ENCODE measurements at places on chromosomes 6 and 20.

DNA sequence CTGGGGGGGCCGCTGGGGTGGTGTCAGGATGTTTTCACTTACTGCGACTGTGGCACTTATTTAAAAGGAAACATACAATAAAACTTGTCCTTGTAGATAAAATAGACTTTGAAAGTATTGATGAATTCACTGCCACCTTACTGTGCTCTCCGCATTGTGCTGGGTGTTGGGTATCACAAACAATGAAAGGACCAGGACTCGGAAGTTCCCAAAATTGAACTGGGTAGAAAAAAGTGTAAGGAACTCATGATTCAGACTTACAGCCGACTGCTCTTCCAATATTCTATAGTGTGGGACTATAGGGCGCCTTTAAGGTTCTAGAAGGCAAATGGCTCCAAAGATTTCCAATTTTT lies 32.1 kb upstream of the ID4 start:
- DNase-seq: peak; percentile 61

DNA sequence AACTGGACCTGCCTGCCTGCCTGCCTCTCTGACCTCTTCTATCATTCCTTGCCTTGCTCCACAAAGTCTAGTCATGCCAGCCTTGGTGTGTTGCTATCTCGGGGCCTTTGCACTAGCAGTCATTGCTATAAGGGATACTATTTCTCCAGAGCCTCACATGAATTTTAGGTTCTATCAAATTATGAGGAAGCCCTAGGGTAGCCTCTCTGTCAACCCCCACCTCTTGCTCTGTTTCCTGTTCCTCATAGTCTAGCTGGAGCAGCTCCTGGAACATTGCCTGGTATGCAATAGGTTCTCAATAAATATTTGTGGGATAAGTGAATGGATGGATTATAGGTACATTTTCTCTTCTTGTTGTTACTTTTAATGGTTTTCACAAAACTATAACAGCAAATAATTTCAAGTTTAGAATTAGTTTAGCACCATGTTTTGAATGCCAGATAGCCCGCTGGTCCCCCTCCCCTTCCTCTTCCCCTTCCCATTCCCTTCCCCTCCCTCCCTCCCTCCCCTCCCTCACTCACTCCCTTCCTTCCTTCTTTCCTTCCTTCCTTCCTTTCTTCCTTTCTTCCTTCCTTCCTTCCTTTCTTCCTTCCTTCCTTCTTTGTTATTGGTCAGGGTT lies 46.9 kb upstream of the DTNBP1 start:
- no peak for DNase-seq

DNA sequence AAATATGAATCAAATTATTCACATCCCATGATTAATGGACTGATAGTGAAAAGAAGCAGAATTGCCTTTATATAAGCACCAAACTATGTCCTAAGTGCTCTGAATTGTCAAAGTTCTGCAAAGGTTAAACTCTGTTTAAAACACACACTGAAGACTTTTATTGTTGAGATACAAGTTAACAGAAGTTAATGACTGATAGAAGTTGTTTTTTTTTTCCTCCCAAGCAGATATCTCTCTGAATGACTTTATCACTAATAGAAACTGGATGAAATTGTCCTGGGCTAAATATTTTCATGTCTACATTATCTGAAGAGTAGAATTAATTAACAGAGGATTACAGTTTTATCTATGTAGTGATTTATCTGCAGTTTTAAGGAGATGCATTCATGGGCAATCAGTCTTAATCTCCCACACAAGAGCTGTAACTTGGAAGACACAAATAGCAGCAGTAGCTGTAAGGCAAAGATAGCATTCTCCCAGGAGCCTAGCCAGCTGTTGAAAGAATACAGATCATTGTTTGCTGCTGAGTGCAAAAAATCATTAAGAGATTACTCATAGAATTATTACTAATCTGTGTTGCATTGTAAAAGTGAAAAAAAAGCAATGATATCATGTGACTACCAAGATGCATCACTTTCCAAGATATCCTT lies 49.9 kb downstream of the BMP5 start:
- peak; percentile 64 for DNase-seq

DNA sequence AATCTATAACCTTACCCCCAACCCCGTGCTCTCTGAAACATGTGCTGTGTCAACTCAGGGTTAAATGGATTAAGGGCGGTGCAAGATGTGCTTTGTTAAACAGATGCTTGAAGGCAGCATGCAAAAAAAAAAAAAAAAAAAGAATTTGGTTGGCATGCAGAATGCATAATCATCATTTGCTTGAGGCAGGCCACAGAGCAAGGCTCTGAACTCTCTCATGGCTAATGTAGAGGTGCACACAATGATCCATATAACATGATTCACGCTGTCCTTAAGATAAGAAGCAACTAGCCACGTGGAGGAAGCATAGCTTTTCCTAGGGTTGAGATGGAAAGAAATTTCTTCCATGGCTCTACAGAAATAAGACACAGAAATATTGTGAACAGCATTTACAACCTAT lies 27.6 kb upstream of the RPN2 start:
- no peak for DNase-seq

DNA sequence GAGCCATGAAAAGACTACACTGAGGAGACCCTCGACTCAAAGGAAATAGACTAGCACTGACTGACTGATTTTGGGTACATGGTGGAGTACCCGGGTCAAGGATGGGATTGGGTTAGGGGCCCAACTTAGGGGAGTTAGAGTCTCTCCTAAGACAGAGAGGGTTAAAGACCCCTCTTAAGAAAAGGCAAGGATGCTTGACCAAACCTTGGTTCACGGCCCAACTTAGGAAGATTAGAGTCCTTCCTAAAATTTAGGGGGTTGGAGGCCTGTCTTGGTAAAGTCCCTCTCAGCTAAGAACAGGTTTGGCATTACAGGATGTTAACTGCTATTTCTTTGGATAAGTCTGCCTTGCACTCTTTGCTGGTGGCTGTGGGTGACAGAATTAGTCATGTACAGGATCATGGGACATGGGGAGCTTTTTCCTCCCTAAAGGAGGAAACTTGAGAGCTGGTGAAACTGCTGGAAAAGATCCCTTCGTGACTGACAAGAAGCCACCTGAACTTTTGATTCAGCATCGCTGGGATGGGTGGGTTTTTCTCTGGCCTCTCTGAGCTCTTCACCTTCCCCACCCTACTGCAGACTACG lies 12.3 kb upstream of the SLC22A16 start:
- DNase-seq: no peak

- DNase-seq: no peak
Observed at GRCh38 chr20:24782301-24782700, 166.8 kb upstream of the CST7 start.

- DNase-seq: no peak
Observed at GRCh38 chr6:25290306-25291060, 11.3 kb downstream of the CARMIL1 start.

DNA sequence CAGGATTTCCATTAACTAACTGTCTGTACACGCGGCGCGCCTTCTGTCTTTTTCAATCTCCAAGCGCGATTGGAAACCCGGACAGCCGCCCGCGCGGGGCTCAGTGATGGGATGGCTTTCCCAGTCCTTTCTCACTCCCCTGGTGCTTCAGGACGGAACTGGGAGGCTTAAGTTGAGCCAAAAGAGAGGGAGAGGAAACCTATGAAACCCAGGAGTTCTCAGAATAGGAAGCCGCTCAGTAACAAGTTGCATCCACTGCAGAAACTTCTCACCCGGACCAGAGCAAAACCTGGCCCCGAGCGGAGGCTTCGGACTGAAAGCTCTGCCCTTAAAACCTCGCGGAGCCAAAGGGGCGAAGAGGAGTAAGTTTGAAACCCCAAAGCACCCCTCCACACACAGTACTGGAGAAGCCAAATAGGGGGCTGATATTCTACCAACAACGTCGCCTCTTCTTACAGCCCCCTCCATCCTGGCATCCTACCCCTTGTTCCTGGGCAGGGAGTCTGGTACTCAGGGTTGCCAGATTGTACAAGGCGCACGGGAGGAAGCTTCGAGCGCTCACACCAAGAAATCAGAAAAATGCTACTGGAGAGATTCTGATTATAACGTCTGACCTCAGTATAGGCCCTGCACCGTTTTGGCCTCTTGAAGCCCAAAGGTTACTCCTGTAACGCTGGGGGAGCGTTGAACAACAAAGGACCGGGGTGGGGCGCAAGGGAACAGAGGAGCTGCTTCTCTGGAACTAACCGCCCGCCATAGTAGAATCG lies 906 bp upstream of the COL12A1 start:
- DNase-seq: no peak

- DNase-seq: peak; percentile 59
Observed at GRCh38 chr20:13800728-13801134, 15.9 kb downstream of the NDUFAF5 start.

GRCh38 chr6:126804332-126805064 lies 314.0 kb upstream of the RSPO3 start:
- peak; percentile 61 for DNase-seq

DNA sequence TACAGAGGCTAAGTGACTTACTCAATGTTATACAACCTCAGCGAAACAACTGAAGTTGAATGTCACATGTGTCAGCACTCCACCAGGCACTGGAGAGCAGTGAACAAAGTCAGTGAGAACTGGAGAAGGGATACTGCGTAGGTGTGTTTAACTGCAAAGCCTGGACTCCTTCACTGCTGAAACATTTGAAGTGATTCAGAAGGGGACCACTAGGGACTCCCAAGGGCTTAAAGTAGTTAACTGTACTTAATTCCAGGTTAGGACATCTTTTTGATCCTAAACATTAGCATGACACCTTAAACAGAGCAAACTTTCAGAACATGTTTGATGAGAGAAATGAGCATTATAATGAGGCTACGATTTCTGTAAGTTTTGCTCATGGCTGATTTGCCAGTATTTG lies 45.0 kb upstream of the ZBTB24 start:
- DNase-seq: no peak

DNA sequence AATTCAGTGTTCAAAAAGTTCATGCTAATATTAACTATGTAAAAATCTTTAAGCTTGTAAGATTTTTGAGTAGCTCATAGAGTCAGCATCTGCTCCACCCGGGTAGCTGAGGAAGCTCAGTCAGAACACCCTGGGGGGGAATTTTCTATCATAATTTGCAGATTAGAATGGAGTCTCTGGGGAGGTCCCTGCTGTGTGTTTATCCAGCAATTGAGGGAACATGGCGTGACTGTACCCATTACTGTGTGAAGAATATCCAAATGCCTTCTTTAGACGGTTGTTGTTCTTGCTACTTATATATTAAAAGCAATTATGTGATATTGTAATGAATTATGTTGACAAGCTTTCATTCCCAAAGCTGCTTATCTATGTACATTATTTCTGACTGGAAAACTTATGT lies 64.8 kb downstream of the AIG1 start:
- peak; percentile 92 for DNase-seq

- DNase-seq: peak; percentile 94
Observed at GRCh38 chr6:136613477-136613876, 63.3 kb upstream of the MAP7 start.

DNA sequence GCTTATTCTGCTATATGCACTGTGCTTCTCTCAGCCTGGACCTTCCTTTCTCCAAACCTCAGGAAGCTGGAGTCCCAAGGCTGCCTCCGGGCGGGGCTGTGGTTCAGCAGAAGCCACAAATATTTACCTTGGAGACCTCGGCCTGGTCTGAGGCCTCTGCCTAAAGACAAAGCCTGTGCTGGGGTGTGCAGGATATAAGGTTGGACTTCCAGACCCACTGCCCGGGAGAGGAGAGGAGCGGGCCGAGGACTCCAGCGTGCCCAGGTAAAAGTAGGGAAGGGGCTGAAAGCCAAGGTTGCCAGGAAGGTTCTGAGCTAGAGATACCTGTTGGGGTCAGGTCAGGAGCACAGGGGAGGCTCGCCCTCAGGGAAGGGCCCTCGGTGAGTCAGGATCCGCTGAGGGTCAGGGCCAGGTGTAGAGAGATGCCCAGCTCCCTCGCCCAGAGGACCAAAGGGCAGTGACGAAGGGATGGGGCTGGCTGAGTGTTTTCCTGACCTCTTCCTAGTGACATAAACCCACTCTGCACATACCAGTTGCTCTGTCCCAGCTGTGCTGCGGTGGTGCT lies at the start of gene BPIFB1:
BPIFB1 (plus strand) TSS at position 224 of the 565 bp plus-strand sequence. CDS start 2,860 bp downstream, outside the sequence.
- no peak for DNase-seq

DNA sequence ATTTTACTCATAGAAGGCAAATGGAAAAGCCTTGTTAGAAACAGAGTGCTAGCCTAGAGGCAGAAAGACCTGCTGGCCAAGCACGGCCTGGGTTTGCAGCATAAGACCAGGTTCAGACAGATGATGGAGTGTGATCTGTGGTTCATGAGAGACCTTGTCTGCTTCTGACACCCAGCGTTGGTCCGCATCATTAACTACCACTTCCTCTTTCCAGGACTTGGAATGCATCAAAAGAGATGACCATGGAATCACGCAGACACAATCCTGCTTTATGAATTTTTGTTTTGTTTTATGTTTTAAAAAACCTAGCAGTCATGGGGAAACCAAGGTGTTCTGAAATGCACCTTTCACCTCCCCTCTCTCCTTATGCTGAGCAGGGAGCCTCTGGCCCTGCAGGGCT lies 76.8 kb upstream of the SYNDIG1 start:
- no peak for DNase-seq

- DNase-seq: no peak
Observed at GRCh38 chr20:50983321-50983720, 24.7 kb downstream of the MOCS3 start.

GRCh38 chr20:55390791-55391190 lies 614.5 kb downstream of the CBLN4 start:
- DNase-seq: no peak

DNA sequence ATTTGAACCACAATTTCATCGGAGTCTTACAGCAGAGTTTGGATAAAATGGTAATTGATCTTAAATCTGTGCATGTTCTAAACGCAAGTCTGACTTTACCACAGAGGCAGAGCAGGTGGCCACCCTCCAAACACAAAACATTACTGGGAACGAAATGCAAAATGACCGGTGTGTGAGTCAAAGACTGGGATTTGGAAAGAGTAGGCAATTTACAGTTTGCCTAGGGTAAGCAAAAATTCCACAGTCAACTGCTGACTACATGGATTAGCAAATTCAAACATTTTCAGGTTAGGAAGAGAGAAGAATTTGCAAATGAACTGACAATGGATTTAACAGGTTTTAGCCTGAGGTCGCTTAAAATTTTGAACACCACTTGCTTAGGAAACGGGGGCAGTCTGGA lies 444.4 kb downstream of the HDGFL1 start:
- DNase-seq: peak; percentile 17

GRCh38 chr6:44538131-44538806 lies 150.8 kb downstream of the CDC5L start:
- DNase-seq: no peak

- DNase-seq: no peak
Observed at GRCh38 chr6:104958178-104959025, 1.5 kb downstream of the LIN28B start.

DNA sequence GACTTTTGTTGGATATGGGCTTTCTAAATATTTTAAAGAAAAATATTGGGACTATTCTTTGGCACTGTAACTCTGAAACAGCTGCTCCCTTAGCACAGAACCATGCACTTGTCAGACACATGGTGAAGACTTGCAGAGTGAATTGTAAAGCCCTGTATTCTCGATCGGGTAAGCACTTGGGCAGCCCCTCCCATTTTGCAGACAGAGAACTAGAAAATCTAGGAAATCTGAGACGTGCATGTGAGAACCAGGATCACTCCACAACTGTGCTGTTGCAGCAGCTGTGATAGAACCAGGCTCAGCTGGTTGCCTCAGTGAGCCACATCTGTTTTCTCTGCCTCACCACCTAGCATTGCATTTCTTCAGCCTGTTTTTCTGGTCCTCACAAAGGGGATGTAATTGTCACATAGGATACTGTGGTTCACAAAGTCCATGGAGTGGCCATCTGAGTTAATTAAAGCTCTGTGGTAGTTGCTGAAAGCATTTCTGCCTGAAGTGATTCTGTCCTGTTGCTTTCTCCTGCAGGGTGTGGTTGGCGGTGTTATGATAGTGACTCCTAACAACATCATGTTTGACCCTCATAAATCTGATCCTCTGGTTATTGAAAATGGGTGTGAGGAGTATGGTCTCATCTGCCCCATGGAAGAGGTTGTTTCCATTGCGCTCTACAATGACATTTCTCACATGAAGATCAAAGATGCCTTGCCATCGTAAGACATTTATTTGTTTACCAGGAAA lies 71.8 kb upstream of the HINT3 start:
- no peak for DNase-seq
